Large intestine (tissue), 12 donors: ENCODE measurements at places on chromosomes 7 and 10. TPM values are rescaled to one million over a fixed set of nuclear protein-coding genes. Genes with fewer than 3 reads are reported as not detected.

UTF1 gene
- polyA plus RNA-seq, result not detected

NPY gene
- 59.0 TPM for polyA plus RNA-seq

GPR85 gene
- polyA plus RNA-seq, result 3.1 TPM

HOXA9 gene
- 0.33 TPM for polyA plus RNA-seq

FOXI2 gene
- not detected for polyA plus RNA-seq

CUX1 gene
- 72.9 TPM for polyA plus RNA-seq

XRCC2 gene
- 6.0 TPM for polyA plus RNA-seq

CAMK1D gene
- polyA plus RNA-seq, result 8.4 TPM

AKR1C8 gene
- polyA plus RNA-seq, result 0.13 TPM
